ENCODE measurements at places on chromosomes 11 and 22.
A peak's percentile ranks its signal among the peaks of the same experiment; 100 is the strongest.

- no peak for DNase-seq
Measured at GRCh38 chr22:32517488-32517887, 42.9 kb downstream of the FBXO7 start.

- no peak for DNase-seq
Measured at GRCh38 chr11:130423541-130424142, 4.8 kb downstream of the ADAMTS8 start.

- DNase-seq, result no peak
Measured at GRCh38 chr11:87437133-87437843, 399.6 kb downstream of the TMEM135 start.

DNA sequence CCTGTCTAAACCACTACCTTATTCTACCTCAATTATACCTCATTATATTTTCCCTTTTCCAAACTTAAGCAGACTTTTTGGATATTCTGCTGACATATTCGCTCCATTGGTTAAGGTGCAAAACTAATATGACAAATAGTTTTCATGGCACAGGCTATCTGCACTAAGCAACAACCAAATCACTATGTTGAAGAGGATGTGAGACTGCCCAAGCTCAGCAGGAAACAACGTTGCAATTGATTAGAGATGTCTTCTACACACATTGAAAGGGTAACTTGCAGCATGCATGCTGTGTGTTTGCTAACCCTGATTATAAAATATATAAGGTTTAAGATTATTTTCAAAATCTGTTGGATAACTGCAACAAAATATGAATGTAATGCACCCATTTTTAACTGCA lies 61.6 kb downstream of the STK33 start:
- DNase-seq, result no peak

- no peak for DNase-seq
Measured at GRCh38 chr11:92251980-92252379, 27.4 kb downstream of the FAT3 start.

GRCh38 chr22:50011447-50012210 lies 936 bp downstream of the IL17REL start:
- DNase-seq, result no peak

DNA sequence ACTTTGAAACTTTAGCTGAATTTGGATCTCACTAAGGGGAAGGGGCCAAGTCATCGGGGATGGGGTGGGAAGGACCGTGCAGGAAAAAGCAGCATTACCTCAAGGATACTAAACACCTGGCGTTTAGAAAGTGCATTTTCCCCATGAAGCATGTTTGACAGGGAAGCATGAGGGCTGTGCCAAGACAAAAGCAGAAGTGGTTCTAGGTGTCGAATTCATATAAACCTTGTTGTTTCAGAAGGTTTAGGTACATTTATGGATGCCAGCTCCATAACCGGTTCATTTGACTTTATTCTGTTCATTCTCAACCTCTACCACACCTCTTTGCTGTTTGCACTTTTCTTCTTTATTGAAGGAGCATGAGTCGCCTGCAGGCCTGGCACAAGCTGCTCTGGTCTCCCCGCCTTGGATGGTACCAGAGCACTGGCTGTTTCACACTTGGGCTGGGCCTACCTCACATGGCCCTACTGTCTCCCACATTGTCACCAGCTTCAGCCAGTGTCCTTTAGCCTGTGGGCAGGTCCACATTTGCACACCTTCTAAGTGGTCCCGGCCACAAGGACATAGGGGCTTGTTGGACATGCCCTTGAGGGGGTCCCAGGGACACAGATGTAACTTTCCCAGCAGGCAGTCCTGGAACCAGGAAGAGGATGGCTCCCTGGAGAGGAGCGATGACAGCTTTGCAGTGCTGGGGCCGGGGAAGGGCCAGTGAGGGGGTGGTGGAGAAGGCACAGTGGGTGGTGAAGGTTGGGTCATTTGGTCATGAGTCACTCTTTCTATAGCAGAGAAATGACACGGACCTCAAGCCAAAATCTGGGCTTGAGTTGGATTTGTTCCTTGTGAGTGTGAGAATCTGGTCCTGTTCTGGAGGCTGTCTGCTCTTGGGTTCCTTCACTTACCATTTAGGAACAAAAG lies 3.2 kb upstream of the ST14 start:
- no peak for DNase-seq

- DNase-seq, result no peak
Measured at GRCh38 chr11:13896175-13896980, 66.1 kb upstream of the SPON1 start.

DNA sequence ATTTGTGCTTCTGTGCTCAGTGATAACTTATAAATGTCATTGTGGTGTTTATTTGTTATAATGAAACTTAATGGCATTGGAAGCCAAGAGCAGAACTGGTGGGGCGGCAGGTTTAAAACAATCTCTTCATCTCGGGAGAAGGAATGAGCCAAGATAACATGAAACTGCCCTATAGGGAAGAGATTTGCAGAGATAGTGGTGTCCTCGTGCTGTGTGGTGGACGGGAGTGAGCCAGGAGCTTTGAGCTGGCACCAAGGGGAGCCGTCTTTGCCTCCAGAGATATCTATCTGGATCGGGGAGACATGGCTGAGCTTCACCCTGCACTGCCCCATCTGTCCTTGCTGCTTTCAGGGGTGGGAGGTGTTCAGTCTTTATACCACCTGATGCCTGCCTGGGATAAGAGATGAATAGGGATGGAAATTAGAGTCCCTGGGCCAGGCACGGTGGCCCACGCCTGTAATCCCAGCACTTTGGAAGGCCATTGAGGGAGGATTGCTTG lies 189.6 kb downstream of the ST3GAL4 start:
- DNase-seq, result no peak

GRCh38 chr11:795634-796564 lies 2.2 kb downstream of the SLC25A22 start:
- DNase-seq, result peak; percentile 46

DNA sequence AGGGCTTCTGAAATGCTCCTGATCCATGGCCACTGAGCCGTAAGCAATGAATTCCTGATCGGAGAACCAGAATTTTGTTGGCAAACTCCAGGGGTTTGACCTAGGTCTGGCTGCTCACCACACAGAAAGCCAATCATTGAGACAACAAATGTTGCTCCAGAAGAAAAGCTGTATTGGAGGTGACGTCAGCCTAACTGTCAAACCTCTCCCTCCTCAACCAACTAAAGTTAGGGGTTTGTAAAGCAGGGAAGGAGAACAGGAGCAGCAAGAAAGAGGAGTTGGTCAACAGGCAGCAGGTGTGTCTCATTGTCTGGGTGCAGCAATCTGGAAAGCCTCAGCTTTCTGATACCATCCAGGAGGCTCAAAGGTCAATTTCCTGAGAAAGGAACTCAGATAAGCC lies 133.7 kb upstream of the SEZ6L start:
- no peak for DNase-seq

- no peak for DNase-seq
Measured at GRCh38 chr11:65478388-65479183, 20.3 kb upstream of the MALAT1 start.

DNA sequence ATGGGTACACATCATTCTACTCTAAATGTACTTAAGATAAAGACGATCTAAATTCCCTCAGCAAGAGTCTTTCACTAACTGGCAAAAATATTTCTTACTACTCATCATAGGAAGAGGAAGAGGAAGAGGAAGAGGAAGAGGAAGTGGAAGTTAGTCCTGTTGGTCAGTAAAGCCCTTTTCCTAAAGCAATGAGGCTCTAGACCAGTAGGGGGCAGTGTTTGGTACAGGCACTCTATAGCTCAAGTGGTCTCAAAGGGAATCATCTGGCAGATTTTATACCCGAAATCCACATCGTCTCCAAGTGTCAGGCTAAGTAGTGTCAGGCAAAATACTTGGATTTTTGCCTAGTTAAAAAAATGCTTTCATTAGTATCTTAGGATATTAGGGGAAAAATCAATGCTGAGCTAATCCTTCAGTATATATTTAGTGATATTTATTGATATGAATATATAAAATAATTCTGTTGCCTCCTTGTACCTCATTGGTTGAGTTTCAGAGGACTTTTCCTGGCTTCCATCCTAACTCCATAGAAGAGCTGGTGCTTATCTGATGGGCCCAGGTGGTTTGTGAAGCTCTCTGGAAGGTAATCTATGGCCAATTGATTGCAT lies 7.7 kb downstream of the BLID start:
- DNase-seq, result no peak

DNA sequence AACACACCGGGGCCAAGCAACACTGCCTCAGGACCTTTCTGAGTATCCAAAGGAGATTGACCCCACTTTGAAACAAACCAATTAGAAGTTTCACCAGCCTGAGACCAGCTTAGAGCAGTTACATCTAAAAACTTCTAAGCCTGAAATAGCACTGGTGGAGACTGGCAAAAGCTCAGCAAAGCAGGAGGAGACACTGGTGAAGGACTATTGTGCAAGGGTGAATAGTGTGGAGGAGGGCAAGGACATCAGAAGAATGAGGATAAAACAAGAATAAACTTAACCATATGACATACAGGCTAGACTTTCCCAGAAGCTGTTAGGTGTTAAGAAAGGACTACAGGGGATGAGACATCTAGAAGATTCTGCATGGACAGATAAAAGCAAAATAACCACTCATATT lies 152.4 kb downstream of the FCHSD2 start:
- DNase-seq, result no peak

GRCh38 chr11:101127197-101127698 lies 2.4 kb downstream of the PGR start:
- DNase-seq, result no peak

GRCh38 chr11:26573896-26574295 lies 1.8 kb upstream of the MUC15 start:
- no peak for DNase-seq

DNA sequence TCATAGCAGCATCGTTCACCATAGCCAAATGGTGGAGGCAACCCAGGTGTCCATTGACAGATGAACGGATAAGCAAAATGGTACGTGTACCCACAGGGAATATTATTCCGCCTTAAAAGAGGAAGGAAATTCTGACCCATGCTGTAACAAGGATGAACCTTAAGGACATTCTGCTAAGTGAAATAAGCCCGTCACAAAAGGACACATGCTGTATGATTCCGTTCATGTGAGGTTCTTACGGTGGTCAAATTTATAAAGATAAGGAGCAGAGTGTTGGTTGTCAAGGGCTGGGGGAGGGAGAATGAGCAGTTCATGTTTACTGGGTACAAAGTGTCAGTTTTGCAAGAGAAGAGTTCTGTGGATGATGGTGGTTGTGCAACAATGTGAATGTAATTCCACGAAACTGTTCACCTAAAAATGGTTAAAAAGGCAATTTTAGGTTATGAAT lies 26.3 kb downstream of the APOL1 start:
- no peak for DNase-seq

DNA sequence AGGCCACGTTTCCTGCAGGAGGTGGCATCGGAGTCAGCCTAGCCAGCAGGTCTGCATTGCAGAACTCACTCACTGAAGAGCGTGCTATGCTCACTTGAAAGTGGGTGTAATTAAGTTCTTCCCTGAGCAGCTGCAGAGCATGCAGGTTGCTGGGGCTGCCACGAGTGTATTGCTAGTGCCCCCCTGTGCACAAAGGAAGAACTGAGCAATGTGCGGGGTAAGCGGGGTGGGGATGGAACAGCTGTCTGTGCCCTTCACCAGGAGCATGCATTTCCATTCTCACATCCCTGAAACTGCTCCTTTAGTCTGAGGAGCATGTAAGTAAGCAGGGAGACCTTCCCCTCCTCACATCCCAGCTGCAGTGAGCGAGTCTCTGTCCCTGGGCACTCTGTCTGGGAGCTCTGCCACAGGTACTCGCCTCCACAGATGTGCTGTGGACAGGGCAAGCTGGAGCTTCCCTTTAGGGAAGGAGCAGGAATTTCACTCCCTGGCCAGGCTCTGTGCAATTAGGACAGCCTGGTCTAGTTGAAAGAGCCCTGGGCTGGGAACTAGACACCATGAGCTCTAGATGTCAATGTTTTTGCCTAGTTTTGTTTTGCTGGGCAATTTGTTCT lies 1031.8 kb downstream of the NTM start:
- no peak for DNase-seq

- DNase-seq, result no peak
Measured at GRCh38 chr22:29641042-29641699, 37.7 kb downstream of the NF2 start.

DNA sequence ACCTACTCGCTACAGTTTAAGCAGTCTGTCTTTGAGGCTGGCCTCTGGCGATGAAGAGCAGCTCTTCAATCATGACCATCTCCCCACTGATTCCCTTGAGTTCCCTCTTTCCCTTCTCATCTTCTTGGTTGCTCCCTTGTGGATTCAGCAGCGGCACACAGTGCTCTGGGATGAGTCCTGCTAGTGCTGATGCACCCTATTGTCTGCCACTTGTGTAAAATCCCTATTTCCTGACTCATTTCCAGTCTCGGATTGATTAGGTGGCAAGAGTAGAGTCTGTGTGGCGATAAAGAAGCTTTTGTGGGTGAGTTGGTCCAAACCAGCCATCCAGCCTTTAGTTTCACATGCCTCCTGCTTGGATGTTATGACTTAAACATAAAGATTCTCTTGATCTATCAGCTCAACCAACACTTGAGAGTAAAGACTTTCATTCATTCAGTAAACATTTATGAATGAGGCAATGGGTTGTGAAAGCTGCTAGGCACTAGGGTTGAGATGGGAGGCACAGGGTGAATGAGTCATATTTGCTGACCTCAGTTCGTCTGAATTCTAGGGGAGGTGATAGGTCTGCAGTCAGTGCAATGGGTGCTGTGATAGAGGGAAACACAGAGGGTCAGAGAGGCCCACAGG lies 219.4 kb upstream of the RAG2 start:
- no peak for DNase-seq

DNA sequence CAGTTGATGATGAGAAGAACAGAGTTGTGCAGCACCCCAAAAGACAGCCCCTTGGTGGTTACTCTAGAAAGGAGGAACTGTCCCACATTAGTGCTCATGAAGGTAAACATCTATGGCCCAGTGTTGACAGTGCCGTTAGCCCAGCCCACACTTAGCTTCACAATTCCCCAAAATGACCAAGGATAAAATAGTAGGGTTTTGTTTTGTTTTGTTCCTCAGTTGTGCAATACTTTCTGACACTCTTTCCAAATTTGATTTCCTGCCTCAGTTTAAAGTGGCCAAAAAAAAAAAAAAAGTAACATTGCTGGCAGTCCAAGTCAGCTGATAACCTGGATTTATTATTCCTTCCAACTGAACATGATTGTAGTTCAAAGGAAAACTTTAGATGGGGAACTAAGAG lies 269.4 kb downstream of the TMEM135 start:
- DNase-seq, result no peak

DNA sequence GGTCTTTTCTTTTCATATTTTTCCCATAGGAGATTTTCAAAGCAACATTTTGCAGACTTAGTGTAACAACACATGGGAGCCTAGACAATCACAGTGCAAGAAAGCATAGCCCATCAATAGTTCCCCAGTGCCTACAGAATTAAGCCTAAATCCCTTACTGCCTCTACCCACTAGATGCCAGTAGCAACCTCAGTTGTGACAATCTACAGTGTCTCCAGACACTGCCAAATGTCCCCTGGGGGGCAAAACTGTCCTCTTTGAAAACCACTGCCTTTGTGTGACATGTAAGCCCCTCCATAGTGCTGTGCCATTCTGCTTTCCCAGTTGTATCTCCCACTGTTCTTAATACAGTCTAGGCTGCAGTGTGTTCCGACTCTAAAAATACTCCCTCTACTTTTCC lies 1329.0 kb downstream of the LRRC4C start:
- DNase-seq, result no peak

DNA sequence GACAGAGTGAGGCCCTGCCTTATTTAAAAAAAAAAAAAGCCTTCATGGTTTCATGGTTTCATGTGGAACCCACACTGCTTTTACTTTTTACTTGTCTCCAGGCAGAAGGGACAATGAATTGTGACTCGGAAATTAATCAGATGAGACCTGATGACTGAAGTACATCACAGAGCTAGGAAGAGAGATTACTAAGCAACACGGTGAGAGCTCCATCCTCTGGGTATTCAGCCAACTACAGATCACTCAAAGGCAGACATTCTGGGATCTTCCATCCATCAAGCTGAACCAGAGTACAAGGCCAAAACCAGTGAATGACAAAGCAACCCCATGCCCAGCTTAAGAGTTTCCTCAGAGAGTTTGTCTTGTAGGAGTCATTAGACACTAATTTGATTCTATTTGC lies 433.2 kb downstream of the SOX6 start:
- no peak for DNase-seq

All from smooth muscle cell of the brain vasculature (primary cell).